Activated T-helper 2 cell treated with anti-CD3 and anti-CD28 coated beads, Interferon-gamma antibody, Interleukin-2, Interleukin-4, amounts not matched to agents 10 μg/mL and 5 μg/mL and 100 μg/mL, durations not matched to agents 14 hours and 24 hours and 36 hours (primary cell): ENCODE measurements at places on chromosomes 5 and 9.

- DNase-seq, result no peak
Observed at GRCh38 chr5:35136386-35136785, 88.6 kb upstream of the AGXT2 start.

GRCh38 chr5:95392593-95393182 is 1.5 kb downstream of the FAM81B start:
- no peak for DNase-seq

DNA sequence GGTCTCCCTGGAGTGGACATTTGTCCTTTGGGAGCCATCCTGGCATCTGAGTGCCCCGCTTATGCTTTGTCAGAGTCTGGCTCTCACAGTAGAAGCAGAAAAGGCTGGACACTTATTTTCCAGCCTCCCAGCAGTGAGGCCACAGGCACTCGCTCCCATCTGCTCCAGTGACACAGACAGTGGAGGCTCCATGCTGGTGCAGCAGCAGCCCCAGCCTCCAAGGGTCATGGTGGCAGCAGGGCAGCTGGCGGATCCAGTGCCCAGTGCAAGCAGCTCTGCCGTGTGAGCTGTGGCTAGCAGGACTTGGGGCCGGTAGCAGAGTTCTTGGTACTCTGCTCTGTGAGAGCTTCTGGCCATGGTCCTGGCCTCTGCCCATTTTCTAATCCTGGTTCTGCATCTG is 157.3 kb upstream of the ALDH1B1 start:
- DNase-seq, result no peak

DNA sequence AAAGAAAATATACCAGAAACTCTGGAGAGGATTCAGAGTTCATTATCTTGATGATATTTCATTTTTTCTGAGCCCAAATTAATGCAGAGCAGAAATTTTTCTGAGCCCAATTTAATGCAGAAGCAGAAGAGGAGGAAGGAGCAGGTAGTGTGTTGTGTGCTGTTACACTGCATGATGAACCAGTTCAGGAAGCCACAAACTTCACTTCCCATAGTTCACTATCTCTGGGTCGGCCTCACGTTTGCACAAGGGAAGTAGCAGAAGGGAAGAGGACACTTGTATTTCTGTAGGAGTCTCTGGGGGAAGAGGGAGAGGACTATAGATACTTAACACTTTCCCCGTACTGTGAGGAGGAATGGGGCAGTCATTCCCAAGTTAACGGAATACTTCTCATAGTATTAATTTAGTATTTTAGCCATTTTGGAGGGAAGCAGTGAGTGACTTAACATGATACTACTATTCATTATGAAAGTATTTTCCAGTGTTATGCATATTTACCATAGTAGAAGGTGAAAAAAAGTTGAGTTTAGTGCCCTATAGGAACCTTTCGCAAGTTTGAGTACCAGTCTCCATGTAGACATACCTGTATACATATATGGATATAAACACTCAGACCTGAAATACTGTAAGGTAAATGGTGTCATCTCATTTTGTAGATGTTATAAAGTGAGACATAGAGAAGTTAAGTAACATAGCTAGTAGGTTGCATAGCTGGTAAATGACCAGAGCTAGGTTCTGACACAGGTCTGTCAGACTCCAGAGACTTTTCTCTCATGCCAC is 30.0 kb downstream of the XPA start:
- DNase-seq, result no peak

DNA sequence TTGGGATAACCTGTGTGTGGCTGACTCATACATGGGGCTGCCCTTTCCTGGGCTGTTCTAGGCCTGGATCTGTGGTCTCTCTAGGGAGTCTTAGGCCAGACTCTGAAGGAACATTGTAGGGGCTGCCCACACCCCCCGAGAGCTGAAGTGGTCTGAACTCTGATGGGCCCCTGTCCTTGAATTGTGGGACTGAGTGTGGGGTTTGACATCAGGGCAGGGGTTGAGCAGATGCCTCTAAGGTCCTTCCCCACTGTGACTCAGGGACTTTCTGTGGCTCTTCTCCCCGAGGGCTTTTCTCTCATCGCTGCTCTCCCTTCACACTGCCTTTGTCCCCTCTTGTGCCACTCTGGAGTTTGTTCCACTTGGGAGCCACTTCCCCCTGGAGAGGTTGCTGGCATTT is 215.0 kb downstream of the MELK start:
- DNase-seq, result no peak
